ENCODE measurements at places on chromosomes 6 and 20.

DNA sequence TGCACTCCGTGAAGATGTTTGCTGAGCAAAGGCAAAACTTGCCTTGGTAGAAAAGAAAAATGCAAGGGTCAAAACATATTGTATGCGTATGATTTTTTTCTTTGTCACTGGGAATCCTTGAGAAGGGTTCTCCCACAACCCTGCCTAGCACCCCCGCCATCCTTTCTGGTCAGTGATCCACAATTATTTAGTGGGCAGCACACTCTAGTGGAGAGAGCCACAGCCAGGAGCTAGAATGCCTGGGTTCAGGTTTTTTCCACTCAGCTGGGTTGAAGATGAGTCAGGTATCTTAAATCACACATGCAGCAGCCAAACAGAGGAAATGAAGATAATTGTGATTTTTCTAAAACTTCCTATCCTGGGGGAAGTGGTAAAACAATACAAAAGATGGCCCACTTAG lies 243.1 kb downstream of the PKHD1 start:
- DNase-seq = no peak

DNA sequence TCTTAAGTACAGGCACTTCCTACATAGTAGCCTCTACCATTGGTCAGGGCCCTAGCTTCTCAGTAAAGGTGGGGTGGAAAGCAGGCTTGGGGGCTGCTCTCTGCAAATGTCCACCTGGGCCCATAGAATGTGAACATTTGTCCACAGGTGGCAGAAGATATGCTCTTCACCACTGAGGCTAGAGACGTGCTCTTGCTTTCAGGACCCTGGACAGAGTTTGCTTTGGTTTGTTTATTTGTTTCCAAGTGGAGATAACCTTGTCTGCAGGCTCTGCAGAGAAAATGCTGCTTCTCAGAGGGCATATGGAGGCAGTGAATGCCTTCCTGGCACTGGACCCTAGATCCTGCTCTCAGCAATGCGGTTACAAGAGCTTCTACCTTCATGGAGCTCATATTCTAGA lies 129.0 kb downstream of the F13A1 start:
- DNase-seq = no peak

- no peak for DNase-seq
These were observed 42.8 kb upstream of the DYNLRB1 start for GRCh38 chr20:34473262-34473883.

DNA sequence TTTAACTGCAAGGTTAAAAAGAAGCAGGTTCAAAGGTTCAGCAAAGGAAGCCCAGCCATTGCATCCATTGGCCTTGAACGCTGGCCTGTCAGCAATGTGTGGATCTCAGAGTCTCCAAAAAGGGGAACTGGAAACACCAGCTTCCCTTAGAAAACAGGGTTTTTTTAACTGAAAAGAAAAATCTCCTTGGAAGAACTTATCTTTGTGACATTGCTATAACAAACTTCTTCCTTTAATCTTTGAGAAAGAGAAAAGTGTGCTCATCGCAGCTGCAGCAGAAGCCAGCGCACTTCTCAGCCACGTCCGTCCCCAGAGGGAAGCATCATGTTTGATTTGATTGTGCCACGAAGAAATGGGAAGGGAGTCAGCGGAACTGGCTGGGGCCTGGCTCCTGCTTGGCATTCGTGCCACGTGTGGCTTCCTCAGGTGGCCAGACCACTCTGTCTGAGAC lies 215.0 kb downstream of the SYNDIG1 start:
- no peak for DNase-seq

GRCh38 chr6:2998998-2999617 lies 586 bp upstream of the NQO2 start:
- DNase-seq = peak; percentile 82

DNA sequence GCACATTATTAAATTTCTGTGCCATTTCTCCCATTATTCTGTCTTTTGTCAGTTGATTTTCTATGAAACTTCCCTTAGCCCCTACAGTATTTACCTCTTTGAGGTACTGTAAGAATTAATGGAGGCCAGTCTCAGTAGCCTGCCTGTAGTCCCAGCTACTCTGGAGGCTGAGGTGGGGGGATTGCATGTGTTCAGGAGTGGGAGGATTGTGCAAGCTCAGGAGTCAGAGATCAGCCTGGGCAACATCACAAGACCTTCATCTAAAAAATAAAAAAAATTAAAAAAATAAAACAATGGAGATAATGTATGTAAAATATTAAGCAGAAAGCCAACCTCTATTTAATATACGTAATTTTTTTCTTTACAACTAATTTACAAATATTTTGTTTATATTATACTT lies 77.8 kb downstream of the OR2B2 start:
- no peak for DNase-seq
